ENCODE measurements at places on chromosomes 3 and 15. TPM values are rescaled to one million over a fixed set of nuclear protein-coding genes. Genes with fewer than 3 reads are reported as not detected.

GRCh38 chr15:85048430-85048829 is 66.8 kb downstream of the PDE8A start:
- DNase-seq = no peak
- no peaks in the 10 kb centered on the region for H3K36me3 ChIP-seq
- H3K4me1 ChIP-seq = no peaks in the 10 kb centered on the region
- no peaks in the 10 kb centered on the region for H3K27me3 ChIP-seq
- H3K27ac ChIP-seq = no peak overlapping the region

- DNase-seq = no peak
- H3K4me3 ChIP-seq = no peak overlapping the region
- H3K27ac ChIP-seq = no peak overlapping the region
- H3K36me3 ChIP-seq = peaks cover 20% of the 10 kb centered on the region
- H3K27me3 ChIP-seq = no peaks in the 10 kb centered on the region
Measured at GRCh38 chr3:123096126-123096525, 29.3 kb downstream of the PDIA5 start.

DNA sequence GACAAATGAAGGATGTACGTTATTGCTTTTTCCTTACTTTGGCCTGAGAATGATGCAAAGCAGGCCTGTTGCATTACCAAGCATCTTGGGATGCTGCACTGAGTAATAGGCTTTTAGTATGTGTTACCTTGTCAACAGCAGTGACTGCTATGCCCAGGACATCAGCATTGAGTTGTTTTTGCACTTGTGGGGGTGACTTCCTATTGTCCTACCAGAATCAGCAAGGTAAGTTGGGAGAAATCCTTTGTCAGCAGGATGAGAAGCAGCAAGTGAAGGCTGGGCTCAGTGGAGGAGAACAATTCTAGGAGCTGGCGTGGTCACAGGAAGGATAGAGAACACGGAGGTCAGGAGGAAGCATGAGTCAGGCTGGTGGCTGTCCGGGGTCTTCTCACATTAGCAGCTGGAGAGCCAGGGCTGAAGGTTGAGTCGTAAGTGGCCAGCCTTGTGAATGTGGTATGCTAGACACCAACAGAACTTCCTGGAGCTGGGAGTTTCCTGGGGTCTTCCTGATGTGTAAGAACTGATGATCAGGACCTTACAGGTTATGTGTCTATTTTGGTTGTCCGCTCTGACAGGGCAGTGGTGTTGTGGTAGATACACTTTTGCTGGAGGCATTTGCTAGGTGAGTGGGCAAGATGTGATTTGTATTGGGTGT is 142.7 kb downstream of the FNDC3B start:
- H3K4me1 ChIP-seq = no peaks in the 10 kb centered on the region
- no peak overlapping the region for H3K27ac ChIP-seq
- no peaks in the 10 kb centered on the region for H3K27me3 ChIP-seq
- DNase-seq = no peak
- H3K36me3 ChIP-seq = no peaks in the 10 kb centered on the region

DNA sequence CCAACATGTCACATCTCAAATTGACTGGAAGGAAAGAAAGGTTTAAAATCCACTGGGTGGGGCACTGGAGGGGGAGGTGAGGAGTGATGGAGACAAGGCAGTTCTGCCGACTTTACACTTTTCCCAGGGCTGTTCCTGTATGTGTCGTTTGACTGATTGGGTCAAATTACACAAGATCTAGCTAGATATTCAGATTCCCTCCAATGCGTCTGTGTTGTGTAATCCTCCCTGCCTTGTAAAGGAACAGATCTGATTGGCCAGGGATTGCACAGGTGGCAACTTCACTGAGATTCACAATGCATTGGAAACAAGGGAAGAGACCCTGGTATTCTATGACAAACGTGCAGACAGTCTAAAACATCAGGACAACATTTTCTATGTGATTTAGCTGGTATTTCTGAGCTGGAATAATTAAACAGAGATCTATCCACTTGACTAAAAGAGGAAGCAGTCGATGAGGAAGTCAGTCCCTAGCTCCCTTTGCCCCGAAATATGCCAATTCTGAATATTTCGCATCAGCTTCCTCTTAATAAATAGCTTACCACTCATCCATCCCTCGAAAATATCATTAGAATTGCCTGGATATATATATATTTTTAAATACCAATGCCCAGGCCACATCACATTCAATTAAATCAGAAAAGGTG is 312.9 kb downstream of the RORA start:
- H3K27ac ChIP-seq = no peak overlapping the region
- peaks cover 12% of the 10 kb centered on the region for H3K4me1 ChIP-seq
- H3K27me3 ChIP-seq = no peaks in the 10 kb centered on the region
- no peaks in the 10 kb centered on the region for H3K36me3 ChIP-seq
- no peak for DNase-seq
- no peak overlapping the region for H3K4me3 ChIP-seq

The RAB27A gene
- total RNA-seq = 9.0 TPM

Data from CD4-positive, alpha-beta T cell (primary cell).